ENCODE measurements at places on chromosomes 2 and 18.

DNA sequence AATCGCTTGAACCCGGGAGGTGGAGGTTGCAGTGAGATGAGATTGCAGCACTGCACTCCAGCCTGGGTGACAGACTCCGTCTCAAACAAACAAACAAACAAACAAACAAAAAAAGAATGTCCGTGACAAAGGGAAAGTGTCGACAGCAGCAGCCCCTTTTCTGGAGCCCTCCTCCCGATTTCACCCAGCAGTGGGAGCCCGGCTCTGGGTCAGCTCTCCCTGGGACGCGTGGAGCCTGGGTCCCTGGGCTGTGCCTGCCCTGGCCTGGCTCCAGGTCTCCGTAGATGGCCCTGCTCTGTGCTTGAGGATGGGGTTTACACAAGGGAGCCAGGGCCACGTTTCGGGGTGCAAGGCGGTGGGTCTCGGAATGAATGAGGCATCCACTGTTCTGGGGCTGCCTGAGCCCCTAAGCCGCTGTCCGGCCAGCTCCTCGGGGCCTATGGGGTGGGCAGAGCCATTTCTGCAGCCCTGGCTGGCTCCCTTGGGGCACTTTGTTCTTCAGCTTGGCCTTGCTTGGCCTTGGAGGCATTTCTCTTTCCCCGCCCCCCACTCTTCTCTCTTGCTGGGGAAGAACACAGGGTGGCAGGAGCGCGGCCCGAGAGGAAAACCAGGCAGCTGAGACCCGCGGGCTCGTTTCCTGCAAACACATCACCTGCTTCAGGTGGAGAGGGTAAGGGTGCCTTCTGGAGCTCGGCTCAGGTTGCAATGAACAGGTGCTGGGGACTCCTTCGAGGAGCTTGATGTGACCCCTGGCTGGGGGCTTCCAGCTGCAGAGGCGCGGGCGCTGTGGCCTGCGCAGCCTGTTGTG is 29.1 kb downstream of the RTP5 start:
- DNase-seq: no peak

DNA sequence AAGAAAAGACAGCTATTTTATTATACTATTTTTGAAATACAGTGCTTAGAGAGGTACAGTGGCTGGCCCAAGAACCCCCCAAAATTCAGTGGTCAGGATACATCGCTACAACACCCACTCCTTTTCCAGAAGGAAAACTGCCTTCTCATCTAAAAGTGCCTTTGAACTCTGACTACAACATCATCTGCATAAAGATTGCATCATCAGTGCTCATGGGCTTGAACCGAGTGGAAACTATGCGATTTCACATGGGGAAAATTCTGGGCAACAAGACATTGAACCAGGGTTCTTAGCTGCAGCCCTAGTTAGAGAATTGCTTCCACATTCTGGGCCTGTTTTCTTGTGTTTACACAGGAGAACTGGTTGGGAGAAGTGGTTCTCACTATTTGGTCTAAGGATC is 294.6 kb upstream of the SLC14A2 start:
- no peak for DNase-seq

DNA sequence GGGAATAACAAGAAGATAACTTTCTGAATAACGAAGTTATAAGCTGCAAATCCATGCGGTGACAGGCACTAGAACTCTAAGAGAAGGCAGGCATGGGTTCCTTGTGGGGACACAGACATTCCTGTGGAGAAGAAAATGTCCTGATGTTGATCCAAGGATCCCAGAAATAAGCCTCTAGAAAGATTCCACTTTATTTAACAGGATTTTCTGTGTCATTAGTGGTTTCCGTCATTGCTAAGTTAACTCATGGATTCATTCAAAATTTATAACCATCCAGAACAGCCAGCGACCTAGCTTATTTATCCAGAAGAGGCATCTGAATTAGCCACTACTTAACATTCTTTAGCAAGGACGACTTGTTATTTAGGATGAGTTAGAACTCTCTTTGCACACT is 10.0 kb upstream of the CD302 start:
- DNase-seq: no peak

- no peak for DNase-seq
Observed at GRCh38 chr18:35515460-35516130, 17.8 kb upstream of the INO80C start.

- DNase-seq: no peak
Observed at GRCh38 chr2:99939135-99939534, 203.3 kb downstream of the AFF3 start.

DNA sequence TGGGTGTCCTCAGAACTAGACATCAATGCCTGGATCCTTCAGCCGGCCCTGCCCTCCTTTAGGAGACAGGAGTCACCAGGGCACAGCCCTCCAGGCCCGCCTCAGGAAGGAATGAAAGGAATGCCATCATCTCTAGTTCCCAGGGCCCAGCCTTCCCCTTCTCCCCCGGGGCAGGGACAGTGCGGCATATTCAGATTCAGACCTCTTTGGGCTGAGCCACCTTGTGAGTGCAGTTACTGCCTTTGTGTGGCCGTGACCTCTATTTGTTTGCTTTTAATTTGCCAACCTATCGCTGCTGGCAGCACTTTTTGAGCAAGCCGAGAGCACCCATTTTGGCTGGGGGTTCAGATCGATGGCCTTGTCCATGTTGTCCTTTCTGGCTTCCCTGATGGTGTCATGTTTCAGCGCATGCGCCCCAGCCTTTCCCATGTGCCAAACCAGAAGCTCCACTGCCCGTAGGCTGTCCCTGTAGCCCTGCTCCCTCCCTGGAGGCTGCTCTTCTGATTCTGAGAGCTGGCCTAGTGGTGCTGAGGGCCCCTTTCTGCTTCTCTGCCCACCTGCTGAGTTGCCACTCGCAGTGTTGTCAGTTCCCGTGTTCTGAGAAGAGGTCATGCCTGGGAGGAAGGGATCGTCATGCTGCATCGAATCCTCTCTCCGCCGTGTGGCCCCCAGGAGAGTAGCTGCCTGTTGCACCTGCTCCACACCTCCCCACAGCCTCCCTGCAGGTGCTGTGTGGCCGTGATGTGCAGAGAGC is 10.9 kb downstream of the ANKRD23 start:
- peak; percentile 87 for DNase-seq

GRCh38 chr2:172643142-172643541 is 87.3 kb downstream of the PDK1 start:
- no peak for DNase-seq

GRCh38 chr2:102437122-102437521 is 14.2 kb downstream of the IL18RAP start:
- DNase-seq: no peak

GRCh38 chr2:237691029-237691907 is 63.9 kb downstream of the LRRFIP1 start:
- DNase-seq: no peak

DNA sequence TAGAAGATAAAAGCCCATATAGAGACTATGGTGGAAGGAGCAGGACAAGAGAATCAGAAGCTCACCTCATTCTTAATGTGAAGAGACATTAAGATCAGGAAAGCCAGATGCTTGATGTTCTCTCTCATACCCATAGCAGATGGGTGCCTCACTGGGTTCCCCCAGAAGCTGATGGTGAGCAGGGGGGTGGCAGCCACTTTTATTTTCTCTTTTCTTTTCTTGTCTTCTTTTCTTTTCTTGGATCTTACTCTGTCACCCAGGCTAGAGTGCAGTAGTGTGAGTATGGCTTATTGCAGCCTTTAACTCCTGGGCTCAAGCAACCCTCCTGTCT is 14.8 kb upstream of the CXCR4 start:
- DNase-seq: no peak

DNA sequence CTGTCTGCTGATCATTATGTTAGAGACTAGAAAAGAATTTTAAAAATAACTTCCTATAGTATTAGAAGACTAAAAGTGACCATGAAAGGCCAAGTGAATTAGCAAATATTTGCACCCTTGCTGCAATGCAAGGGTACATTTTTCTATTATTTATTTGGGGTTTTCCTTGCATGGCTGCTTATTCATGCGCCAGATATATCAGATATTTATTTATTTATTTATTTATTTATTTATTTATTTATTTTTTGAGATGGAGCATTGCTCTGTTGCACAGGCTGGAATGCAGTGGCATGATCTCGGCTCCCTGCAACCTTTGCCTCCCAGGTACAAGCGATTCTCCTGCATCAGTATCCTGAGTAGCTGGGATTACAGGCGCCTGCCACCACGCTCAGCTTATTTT is 126.3 kb upstream of the LMAN1 start:
- DNase-seq: no peak

DNA sequence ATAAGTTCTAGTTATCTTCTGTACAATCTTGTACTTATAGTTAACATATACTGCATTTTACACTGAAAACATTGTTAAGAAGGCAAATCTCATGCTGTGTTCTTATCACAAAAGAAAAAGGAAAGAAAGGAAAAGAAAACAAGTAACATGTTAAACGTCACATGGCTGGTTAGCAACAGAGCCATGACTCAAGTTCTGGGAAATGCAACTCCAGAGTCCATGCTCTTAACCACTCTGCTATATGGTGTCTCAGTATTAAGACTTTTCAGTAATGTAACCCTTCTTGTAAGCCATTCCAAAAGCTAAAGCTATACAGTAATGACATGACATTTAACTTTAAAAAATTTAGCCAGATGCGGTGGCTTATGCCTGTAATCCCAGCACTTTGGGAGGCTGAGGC is 181.4 kb downstream of the BARD1 start:
- DNase-seq: no peak

- no peak for DNase-seq
Observed at GRCh38 chr2:216475767-216476166, 22.9 kb upstream of the RPL37A start.

- no peak for DNase-seq
Observed at GRCh38 chr2:216925636-216926366, 65.9 kb upstream of the TNP1 start.

GRCh38 chr2:84980263-84980983 is 9.5 kb downstream of the KCMF1 start:
- DNase-seq: no peak

GRCh38 chr2:101419096-101419663 is 31.9 kb upstream of the CREG2 start:
- peak; percentile 8 for DNase-seq

DNA sequence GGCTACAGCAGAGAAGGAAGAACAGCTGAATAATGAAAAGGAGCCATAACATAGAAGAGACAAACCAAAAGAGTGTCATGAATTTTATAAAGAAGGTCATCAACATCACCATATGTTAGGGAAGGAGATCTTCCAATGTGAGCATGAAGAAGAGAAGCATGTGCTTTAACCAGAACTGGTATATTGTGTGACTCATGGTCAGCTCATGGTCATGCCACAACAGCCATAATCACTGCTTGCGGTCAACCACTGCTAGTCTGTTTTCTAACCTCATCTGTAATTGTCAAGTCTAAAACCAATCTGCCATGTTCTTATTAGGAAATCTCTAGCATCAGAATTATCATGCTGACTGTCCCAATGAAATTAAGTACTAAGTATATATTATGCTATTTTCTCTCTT is 204.1 kb upstream of the VRK2 start:
- no peak for DNase-seq

- DNase-seq: no peak
Observed at GRCh38 chr18:23872701-23873550, 141.6 kb upstream of the TTC39C start.

DNA sequence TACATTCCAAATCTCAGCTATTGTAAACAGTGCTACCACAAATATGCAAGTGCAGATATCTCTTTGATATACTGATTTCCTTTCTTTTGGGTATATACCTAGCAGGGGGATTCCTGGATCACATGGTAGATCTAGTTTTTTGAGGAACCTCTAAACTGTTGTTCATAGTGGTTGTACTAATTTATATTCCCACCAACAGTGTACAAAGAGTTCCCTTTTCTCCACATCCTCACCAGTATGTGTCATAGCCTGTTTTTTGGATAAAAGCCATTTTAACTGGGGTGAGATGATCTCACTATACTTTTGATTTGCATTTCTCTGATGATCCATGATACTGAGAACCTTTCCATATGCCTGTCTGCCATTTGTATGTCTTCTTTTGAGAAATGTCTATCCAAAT is 6.3 kb upstream of the CCNT2 start:
- DNase-seq: no peak
